ENCODE measurements at places on chromosomes 3 and 15. TPM values are rescaled to one million over a fixed set of nuclear protein-coding genes. Genes with fewer than 3 reads are reported as not detected.

- H3K27me3 ChIP-seq: no peaks in the 10 kb centered on the region
- H3K4me1 ChIP-seq: no peaks in the 10 kb centered on the region
- H3K36me3 ChIP-seq: no peaks in the 10 kb centered on the region
- no peak overlapping the region for H3K4me3 ChIP-seq
- no peak overlapping the region for H3K27ac ChIP-seq
- DNase-seq: no peak
Observed at GRCh38 chr3:54777141-54777540, 150.7 kb downstream of the LRTM1 start.

DNA sequence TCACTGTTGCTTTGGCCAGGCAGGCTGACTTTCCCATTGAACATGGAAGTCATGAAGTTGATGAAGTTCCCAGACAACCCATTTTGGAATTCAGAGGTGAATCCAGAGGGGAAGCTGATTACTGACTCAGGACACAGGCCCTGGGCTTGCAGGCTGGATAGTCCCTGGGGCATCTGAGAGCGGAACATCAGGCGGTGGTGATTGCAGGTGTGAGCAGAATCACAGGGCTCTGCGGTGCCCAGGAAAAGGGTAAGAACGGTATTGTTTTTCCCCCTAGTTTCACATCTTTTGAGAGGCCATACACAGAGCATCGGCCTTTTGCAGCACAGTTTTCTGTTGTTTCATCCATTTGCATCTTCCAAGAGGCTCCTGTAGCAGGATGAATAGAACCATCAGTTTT is 104.7 kb downstream of the CHSY1 start:
- peaks cover 4% of the 10 kb centered on the region for H3K4me1 ChIP-seq
- no peak for DNase-seq
- H3K4me3 ChIP-seq: no peak overlapping the region
- no peaks in the 10 kb centered on the region for H3K27me3 ChIP-seq
- no peak overlapping the region for H3K27ac ChIP-seq

GRCh38 chr3:172153335-172153861 is 114.0 kb downstream of the FNDC3B start:
- H3K27me3 ChIP-seq: no peaks in the 10 kb centered on the region
- H3K36me3 ChIP-seq: peaks cover 2% of the 10 kb centered on the region
- H3K4me1 ChIP-seq: peaks cover 86% of the 10 kb centered on the region
- DNase-seq: peak; percentile 98
- H3K4me3 ChIP-seq: no peak overlapping the region
- H3K27ac ChIP-seq: peak overlapping the region; percentile 95

DNA sequence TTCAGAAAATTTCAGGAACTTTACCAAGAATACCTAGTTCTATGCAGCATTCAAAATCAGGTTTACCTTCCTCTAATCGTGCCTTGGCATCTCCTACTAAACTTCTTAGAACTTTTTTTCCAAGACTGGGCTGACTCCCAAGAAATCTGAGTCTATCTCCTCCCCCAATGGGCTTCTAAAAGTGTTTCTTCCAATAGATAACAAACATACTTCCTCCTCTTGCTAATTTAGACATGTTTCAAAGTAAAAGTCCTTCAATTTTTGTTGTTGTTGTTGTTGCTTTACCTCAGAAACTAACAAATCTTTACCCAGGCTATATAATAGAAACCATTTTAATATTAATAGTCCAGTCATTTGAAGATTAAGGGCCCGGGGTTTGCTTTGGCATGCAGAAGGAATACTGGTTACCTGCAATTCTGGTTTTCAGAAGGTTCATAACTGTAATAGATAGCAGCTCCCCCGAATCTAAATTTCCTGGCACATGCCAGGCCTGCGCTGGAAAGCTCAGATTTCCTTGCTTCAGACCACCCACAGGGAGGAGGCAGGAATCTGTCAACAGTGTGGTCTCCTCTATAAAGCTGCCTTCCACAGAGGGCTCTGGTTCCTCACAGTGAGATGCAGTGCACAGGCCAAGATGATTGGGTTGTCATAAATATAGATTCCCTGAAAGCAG is 188.7 kb downstream of the THRB start:
- no peak overlapping the region for H3K4me3 ChIP-seq
- no peaks in the 10 kb centered on the region for H3K27me3 ChIP-seq
- no peaks in the 10 kb centered on the region for H3K4me1 ChIP-seq

TM4SF18 gene
- 142 TPM for total RNA-seq

DNA sequence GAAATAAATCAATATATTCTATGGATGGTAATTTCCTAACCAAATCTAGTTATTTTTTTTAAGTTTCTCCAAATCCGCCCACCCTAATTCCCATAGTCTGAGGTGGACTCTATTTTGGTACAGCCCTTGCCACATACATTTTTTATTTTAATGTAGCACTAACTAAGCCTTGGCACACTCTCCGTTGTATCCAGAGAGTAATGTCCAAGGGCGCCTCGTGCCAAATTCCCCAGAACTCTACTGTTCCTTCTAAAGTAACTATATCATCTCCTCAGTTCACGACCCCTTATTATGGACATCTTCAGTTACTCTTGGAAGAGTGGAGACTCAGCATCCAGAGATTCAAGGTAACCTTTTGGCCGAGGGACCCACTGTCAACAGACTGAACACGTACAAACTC is 1.3 kb downstream of the VGLL3 start:
- no peaks in the 10 kb centered on the region for H3K36me3 ChIP-seq
- H3K4me3 ChIP-seq: peak overlapping the region; percentile 26

DNA sequence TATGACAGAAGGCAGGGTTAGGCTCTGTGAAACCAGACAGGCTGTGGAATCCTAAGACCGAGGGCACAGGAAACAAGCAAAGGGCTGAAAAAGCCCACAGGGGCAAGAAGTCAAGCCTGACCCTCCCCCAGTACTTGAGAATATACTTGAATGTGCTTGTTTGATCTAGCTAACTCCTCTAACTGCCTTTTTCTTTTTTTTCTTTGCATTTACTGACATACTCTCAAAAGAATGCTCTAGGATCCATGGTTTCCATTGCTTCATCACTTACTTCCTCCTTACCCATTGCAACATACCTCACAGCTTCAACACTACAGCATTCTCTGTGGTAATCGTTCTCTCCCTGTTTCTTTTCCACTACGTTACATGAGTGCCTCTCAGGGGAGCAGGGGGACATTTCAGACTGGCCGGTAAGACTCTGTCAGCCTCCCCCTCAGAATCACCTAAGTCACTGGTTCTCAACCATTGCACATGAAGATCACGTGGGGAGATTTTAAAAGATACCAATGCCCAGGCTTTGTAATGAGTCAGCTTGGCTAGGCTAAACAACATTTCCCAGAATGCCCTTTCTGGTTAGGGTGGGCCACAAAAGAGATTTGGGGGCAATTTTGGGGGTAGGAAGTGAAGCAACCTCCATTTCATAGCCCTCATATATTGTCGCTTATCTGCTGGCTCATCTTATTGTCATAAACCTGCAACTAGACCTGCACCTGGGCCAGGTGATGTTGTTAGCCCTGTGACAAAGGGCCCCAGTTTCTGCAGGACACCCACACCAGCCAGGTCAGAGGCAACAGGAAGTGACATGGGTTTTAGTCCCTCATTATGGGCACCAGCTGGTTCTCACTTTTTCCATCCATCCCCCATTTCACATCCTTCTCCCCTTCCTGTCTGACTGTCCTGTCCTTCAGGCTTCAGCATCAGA is 24.6 kb upstream of the RSL24D1 start:
- H3K27ac ChIP-seq: peak overlapping the region; percentile 12
- no peaks in the 10 kb centered on the region for H3K27me3 ChIP-seq
- DNase-seq: peak; percentile 21
- H3K36me3 ChIP-seq: no peaks in the 10 kb centered on the region
- no peak overlapping the region for H3K4me3 ChIP-seq

DNA sequence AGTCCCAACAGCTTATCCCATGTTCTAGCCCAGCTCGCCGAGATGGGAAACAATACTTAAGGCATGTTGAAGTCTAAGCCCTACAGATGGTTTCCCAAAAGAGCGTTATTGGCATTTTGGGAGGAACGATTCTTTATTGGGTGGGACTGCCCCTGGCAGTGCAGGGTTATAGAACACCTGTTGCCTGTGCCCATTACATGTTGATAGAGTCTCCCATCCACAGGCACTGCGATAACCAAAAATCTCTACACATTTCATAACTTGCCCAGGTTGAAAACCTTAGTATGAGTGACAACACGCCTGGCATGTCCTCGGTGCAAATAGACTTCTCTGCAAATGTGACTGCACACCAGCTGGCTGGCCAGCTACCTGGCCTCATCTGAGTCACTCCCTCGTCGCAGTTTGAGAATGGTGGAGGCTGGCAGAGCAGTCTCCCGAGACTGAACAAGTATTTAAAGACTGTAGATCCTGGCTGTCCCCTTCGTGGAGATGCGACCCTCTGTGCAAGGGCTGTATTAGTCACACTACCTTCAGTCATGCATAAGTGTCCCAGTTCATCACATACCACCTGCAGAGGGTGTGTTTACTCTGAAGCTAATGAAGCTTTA is 18.7 kb downstream of the ZNF80 start:
- no peak overlapping the region for H3K4me3 ChIP-seq
- DNase-seq: no peak
- peaks cover 46% of the 10 kb centered on the region for H3K4me1 ChIP-seq
- no peaks in the 10 kb centered on the region for H3K27me3 ChIP-seq
- no peak overlapping the region for H3K27ac ChIP-seq

GRCh38 chr3:116743062-116743461 is 33.5 kb downstream of the TUSC7 start:
- H3K4me3 ChIP-seq: no peak overlapping the region
- H3K27ac ChIP-seq: no peak overlapping the region
- no peaks in the 10 kb centered on the region for H3K4me1 ChIP-seq
- no peaks in the 10 kb centered on the region for H3K36me3 ChIP-seq

CASR gene
- not detected for total RNA-seq

DNA sequence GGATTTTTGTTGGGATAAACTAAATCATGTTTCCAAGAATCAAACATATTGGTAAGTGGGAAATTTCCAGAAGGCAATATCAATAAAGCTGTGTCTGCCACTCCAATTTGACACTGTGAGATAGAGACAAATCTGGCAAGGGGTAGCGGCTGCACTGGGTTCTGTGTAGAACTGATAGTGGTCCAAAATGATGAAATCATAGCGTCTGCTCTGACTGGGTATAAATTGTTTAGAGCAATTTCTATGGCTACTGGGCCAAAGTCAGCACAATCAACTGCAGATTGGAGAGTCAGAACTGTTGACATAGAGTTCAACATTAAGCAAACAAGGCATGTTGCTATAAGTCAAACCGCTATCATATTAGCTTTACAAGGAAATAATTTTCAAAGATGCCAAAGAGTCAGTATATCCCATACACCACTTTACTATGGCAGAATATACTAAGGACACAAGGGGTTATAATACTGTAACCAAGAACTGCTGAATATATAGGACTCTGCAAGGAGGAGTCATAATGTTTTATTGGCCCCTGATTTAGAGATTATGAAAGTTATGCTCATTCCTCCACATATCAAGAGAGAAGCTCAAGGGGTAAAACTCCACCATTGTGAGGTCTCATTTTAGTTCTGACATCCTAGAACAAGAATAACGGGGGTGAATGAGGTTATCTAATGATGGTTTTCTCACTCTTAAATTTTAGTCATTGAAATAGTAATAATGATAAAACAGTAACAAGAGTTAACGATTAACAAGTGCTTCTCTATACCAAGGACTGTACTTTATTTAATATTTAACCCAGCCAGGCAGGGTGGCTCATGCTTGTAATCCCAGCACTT is 309.7 kb upstream of the GADL1 start:
- H3K36me3 ChIP-seq: no peaks in the 10 kb centered on the region
- H3K4me1 ChIP-seq: no peaks in the 10 kb centered on the region
- no peaks in the 10 kb centered on the region for H3K27me3 ChIP-seq
- DNase-seq: no peak
- no peak overlapping the region for H3K4me3 ChIP-seq

VEPH1 gene
- 136 TPM for total RNA-seq

DNA sequence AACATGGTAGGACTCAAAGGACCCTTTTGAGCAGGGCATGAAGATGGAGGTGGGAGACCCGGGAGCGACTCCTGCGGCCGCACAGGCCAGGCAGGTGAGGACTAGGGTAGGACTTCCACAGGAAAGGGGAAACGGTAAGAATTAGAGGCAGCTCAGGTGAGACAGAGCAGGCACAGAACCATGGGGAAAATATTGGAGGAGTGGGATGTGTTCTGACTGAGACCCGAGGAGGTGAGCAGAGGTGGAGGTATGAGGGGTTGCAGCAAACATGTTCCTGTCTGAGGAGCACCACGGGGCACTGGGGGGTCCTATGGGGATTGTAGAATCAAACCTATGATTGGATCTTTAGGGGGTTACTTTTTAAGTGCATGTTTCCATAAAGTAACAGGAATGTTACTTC is 1.4 kb upstream of the ISG20 start:
- H3K4me3 ChIP-seq: no peak overlapping the region
- H3K36me3 ChIP-seq: peaks cover 2% of the 10 kb centered on the region
- peaks cover 21% of the 10 kb centered on the region for H3K4me1 ChIP-seq
- no peaks in the 10 kb centered on the region for H3K27me3 ChIP-seq
- peak overlapping the region; percentile 86 for H3K27ac ChIP-seq

CAND2 gene
- 11.0 TPM for total RNA-seq

DNA sequence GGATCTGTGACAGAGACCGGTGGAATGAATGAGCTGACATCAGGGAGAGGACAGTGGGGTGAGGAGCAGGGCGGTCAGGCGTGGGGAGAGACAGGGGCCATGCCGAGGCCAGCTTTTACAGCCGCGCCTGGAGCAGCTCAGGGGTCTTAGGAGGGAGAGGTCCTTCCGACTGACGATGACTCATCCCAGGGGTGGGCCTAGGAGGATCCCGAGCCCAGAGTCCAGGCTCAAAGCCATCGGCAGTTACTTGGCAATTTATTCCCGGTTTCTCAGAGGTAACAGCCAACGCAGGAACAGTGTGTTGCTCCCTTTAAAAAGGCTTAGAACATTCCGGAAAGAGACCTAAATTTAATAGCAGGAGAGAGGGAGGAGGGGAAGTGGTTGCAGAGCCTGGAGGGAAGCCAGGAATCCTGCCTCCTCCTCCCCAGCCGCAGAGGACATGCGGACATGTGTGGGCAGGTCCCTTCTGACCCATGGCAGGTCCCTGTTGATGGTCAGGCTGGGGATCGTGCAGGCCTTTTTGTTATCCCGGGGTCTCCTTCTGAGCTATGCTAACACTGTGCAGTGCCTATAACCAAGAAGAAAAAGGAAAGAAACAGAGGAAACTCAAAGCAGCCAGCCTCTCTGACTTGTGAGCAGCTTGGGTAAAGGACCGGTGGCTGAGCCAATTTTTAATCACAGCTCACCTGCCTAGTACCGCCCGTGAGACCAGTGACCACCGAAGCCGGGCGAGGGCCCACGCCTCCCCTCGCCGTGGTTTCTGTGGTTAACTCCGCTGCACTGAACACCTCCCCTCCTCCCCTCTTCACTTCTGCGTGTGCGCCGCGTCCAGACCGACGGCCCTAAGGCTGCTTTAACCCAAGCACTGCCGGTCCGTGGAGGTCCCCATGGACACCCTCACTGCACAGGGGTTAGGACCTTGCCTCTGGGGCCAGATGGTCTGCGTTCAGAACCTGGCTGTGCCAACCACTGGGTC is 392.4 kb upstream of the PROK2 start:
- no peak overlapping the region for H3K27ac ChIP-seq
- no peaks in the 10 kb centered on the region for H3K36me3 ChIP-seq
- peaks cover 11% of the 10 kb centered on the region for H3K27me3 ChIP-seq
- H3K4me3 ChIP-seq: no peak overlapping the region

MED12L gene
- 0.23 TPM for total RNA-seq

Data from endothelial cell of umbilical vein (primary cell).